ENCODE measurements at places on chromosomes 4 and X. TPM values are rescaled to one million over a fixed set of nuclear protein-coding genes. Genes with fewer than 3 reads are reported as not detected.

DNA sequence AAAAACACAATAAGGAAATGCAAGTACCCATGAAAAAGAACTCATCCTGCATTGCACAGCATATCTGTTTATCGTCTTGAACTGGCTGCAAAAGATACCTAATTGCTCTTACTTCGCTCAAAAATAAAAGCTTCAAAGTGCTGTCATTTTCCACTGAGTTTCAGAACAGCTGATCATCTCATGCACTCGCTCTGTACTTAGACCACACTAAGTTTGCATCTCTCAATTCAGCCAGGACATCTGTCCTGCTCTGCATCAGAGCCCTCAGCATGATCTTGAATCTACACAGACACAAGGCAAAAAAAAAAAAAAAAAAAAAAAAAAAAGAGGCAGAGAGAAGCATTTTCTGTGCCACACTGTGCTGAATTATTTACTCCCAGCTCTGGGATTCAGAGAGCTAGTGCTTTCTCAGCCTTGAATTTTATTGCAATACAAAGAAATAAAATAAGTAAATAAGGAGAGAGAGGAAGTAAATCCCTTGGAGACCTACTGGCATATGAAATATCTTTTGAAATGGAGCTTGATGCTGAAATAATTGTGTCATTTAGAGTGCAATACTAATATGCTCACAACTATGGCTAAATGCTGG lies 81.3 kb downstream of the PPP1R2C start:
- DNase-seq = no peak

DNA sequence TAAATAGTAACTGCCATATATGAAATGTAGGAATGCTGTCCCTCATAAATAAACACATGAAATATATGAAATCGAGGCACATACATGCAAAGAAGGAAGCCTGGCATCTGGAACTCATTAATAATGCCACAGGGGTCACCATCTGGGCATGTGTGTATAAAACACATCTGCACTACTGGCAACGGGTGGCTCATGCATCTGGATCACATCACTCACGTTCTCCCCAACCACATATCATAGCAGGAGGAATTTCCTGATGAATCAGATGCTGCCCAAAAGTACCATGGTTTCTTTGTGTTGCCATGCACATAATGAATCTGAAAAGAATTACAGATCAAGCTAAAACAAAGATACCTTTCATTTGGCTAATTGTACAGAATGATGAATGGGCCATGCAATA lies 28.6 kb downstream of the RNF175 start:
- DNase-seq = no peak

- no peak for DNase-seq
Observed at GRCh38 chr4:53928825-53929224, 135.6 kb downstream of the CHIC2 start.

- DNase-seq = no peak
Observed at GRCh38 chr4:105116616-105117319, 29.9 kb upstream of the TET2 start.

GRCh38 chrX:2458309-2458708 lies 42.5 kb downstream of the DHRSX start:
- no peak for DNase-seq

DNA sequence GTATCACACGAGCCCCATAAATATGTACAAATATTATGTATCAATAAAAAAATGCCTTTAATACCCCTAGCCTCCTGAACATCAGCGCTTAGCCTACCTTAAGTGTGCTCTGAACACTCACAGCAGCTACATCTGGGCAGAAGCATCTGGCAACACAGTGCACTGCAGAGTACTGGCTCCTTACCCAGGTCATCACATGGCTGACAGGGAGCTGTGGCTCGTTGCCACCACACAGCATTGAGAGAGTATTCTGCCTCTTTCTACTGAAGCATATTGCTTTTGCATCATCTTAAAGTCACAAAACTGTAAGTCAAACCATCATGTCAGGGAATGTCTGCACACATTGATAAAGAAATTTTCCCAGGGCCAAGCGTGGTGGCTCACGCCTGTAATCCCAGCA lies 55.2 kb downstream of the TRIML1 start:
- DNase-seq = no peak

- DNase-seq = no peak
Observed at GRCh38 chrX:9379697-9380551, 84.9 kb upstream of the TBL1X start.

DNA sequence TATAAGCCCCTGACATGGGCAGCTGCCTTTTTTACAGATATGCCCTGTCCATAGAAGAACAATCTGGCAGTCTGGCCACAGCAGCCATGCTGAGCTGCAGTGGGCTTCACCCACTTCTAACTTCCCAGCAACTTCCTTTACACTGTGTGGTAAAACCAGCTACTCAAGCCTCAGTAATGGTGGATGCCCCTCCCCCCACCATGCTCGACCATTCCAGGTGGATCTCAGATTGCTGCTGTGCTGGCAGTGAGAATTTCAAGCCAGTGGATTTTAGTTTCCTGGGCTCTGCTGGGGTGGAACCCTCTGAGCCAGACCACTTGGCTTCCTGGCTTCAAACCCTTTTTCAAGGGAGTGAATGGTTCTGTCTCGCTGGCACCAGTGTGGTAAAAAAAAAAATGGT lies 355.9 kb upstream of the EDA2R start:
- no peak for DNase-seq

DNA sequence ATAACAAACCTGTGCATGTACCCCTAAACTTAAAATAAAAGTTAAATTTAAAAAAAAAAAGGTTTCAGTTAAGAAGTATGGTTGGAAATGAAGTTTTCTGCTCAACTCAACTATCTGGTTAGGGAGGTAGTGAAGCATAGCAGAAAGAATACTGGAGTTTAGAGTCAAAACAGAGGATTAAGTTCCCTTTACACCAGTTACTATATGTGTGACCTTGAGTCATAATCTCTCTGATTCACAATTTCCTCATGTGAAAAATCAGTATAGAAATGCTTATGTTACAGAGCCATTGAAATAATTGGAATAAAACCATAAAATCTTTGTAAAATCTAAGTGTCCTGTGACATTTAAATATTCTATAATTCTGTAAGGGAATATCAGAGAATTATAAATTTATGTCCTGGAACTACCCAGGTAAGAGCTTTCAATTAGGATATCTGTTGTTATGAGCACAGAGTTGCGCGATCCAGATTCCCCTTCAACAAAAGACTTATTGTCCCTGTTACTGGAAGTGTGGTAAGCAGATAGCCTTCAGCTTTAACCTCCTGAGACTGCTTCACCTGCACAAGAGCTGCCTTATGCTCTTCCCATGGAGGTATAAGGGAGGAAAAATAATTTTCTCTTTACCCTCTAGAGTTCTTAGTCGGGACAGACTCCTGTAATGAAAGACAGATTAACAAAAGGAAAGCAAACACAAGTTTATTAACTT lies 203.8 kb upstream of the NRK start:
- DNase-seq = no peak

DNA sequence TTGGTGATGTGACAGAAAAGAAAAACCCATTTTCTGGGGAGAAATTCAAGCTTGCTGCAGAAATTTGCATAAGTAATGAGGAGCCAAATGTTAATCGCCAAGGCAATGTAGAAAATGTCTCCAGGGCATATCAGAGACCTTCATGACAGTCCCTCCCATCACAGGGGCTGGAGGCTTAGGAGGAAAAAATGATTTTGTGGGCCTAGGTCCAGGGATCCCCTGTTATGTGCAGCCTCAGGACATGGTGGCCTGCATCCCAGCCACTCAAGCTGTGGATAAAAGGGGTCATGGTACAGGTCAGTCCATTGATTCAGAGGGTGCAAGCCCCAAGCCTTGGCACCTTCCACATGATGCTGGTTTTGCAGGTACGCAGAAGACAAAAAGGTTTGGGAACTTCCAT lies 90.7 kb downstream of the TGIF2LX start:
- no peak for DNase-seq

Gene BEND2
- not detected for total RNA-seq

Gene TLR7
- total RNA-seq = not detected

Gene MAGEA11
- not detected for total RNA-seq

Gene VCX3B
- total RNA-seq = not detected

Gene DKK2
- 107 TPM for total RNA-seq

Gene SSX4B
- total RNA-seq = not detected
